Mucosa of gallbladder (tissue), 1 donor: ENCODE measurements at places on chromosomes 6 and 20. TPM values are rescaled to one million over a fixed set of nuclear protein-coding genes. Genes with fewer than 3 reads are reported as not detected.

DNA sequence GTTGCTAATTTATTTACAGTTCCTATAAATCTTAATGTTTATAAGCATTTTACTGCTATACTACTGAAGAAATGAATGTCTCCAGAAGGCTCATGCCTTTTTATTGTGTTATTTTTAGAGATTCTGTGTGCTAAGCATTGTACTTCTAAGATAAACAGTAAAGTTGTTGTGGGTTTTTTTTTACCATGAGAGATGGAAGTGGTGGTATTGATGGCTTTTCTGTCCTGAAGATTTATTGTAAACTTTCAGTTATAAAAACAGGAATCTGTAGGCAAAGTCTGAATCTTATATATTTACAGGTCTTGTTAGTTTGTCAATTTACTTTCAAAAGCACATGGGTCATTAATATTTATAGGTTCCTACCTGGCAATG is 246.9 kb downstream of the TMEM242 start:
- no peak for DNase-seq

GRCh38 chr6:134046054-134046453 is 6.4 kb downstream of the SLC2A12 start:
- no peak for DNase-seq

DNA sequence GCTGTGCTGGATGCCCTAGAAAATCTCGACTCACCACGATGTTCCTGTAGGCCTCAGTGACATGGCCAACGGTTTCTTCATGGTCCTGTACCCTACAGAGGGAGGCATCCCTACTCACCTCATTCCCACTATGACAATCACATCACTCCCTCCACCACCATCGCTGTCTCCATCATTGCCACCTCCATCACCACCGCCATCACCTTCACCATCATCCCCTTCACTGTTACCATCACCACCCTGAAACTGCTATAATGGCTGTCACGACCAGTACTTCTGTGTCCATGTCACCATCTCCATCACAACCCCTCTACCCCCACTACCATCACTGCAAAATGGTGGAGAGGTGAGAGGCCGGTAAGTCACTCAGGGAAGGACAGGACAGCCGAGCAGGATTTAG is 29.8 kb upstream of the MRPS18A start:
- no peak for DNase-seq

ACAT2 gene
- 69.3 TPM for total RNA-seq
